HCT116 (cell line): ENCODE measurements at places on chromosomes 13 and 19. TPM values are rescaled to one million over a fixed set of nuclear protein-coding genes. Genes with fewer than 3 reads are reported as not detected.

CCDC70 gene
- total RNA-seq: not detected

PDX1 gene
- total RNA-seq: 1.7 TPM

FUT6 gene
- total RNA-seq: not detected

CBLC gene
- total RNA-seq: 54.3 TPM

DMWD gene
- 56.8 TPM for total RNA-seq

NUDT19 gene
- total RNA-seq: 22.1 TPM

ZNF627 gene
- 14.8 TPM for total RNA-seq

PEG3 gene
- 0.34 TPM for total RNA-seq

SUPT5H gene
- total RNA-seq: 120 TPM

SLC25A41 gene
- total RNA-seq: 0.93 TPM

CEACAM8 gene
- not detected for total RNA-seq

FUT3 gene
- 2.6 TPM for total RNA-seq

MUC16 gene
- total RNA-seq: 0.12 TPM

PSG5 gene
- not detected for total RNA-seq

ZNF665 gene
- 0.44 TPM for total RNA-seq

MBD3L3 gene
- not detected for total RNA-seq

C19orf81 gene
- total RNA-seq: 14.5 TPM

ADGRE2 gene
- total RNA-seq: 8.4 TPM

SYT5 gene
- total RNA-seq: 2.3 TPM

FUT1 gene
- 14.1 TPM for total RNA-seq

FAM216B gene
- total RNA-seq: not detected
